Activated CD8-positive, alpha-beta memory T cell treated with anti-CD3 and anti-CD28 coated beads for 4 hours (primary cell): ENCODE measurements at places on chromosomes 2 and 18.

GRCh38 chr18:65349635-65350034, 401.2 kb upstream of the CDH7 start:
- no peak for DNase-seq

- no peak for DNase-seq
These were observed 232.1 kb downstream of the RBM43 start for GRCh38 chr2:151029406-151030157.

DNA sequence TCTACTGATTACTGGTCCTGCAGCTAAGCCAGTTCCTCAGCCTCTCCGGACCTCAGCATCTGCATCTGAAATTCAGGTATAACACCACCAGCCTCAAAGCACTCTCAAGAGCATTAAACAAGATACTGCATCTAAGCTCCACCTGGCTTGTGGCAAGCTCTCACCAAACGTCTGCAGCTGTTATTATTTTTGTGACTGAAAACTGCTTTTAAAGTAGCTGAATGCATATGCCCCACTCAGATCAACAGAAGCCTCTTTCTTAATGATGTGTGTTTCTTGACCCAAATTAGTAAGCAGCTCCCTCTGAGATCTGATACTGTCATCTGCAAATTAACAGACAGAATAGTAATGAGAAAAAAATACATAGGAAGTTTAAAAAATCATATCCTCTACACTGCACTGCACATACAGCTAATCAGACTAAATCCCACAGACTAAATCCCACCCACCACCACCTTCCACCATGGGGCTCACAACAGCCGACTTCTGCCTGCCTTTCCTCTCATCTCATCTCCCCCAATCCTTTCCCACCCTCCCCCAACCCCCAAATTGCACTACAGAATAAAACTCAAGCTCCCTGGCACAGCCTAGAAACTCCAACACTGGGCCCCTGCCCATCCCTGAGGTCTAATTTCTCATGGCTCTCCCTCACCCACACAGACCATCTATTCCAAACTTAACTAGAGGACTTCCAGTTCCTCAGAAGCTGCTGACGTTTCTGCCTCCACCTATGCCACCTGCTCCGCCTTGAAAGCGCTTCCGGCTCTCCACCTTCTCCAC, 52.9 kb downstream of the TMEM163 start:
- DNase-seq = no peak

DNA sequence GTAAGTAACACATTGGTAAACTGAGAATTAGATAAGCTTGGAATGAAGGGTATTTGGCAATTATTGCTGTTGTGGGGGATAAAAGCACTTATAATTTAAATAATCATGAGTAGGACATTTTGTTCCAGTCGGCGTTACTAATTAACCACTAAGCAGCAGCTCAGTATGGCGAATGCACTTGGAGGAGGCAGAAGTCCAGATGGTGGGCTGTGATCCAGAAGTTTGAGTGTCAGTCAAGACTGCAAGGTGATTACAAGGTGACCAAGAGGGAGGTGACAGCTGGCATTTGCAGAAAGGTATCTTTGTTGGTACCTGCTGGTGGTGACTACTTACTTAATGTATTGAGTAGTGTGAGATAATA, 643.6 kb upstream of the FAM98A start:
- DNase-seq = no peak

DNA sequence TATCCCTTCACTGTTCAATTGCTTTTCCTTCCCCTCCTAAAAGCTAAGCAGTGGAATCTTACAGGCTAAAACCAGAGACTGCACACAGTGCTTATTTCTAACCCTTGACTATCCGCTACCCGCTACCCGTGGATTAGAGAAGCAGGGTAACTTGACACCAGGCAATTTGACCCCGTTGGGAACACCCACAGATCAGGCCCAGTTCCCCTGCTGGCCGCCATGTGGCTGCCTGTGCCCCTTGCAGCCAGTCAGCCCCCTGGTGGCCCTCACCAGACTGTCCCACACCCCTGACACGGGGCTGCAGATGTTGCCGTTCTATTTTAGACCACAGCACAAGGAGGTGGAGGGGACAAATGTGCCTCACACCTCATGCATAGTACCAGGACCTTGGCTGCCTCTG, 74.8 kb downstream of the TXNL1 start:
- no peak for DNase-seq

DNA sequence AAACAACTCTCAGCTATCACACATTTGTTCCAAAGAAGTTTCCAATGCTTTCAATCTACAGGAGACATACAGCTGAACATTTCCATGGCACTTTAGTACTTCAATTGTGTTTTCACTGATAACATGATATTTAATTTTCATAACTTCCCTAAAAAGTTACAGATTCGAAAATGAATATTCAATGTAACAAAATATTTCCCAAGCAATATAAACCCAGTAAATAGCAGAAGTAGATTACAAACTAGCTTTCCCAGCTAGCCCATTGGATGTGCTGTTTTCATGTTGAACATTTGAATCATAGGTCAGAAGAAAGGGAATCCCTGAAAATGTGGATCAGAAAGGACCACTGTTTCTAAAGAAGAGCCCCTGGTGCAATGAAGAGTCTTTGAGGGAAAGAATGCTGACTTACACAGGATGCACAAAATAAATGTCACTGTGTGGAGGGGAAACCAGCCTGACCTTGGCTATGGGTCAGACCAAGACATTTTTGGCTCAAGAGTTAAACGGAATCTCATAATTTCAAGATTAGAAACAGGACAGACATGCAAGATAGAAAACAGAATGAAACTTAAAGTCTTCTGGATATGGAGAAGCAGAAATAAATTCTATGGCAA, 22.5 kb downstream of the CYTIP start:
- no peak for DNase-seq

DNA sequence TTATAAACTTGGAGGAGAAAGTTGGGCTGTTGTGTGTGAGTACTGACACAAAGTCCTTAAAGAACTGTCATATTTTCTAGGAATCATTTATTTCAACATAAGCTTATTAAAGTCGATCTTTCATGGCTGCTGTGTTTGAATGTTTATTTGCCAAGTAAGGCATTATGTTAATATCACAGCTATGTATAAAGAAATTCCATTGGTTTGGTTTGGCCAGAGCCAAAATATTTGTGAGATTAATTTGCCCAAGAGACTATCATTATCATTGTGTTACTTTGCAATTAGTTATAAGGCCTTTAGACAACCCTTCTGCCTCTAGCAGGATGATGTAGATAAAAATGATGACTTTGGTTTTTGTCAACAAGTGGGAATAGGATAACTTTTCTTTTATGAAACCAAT, 240.6 kb upstream of the NT5C1B start:
- DNase-seq = no peak

DNA sequence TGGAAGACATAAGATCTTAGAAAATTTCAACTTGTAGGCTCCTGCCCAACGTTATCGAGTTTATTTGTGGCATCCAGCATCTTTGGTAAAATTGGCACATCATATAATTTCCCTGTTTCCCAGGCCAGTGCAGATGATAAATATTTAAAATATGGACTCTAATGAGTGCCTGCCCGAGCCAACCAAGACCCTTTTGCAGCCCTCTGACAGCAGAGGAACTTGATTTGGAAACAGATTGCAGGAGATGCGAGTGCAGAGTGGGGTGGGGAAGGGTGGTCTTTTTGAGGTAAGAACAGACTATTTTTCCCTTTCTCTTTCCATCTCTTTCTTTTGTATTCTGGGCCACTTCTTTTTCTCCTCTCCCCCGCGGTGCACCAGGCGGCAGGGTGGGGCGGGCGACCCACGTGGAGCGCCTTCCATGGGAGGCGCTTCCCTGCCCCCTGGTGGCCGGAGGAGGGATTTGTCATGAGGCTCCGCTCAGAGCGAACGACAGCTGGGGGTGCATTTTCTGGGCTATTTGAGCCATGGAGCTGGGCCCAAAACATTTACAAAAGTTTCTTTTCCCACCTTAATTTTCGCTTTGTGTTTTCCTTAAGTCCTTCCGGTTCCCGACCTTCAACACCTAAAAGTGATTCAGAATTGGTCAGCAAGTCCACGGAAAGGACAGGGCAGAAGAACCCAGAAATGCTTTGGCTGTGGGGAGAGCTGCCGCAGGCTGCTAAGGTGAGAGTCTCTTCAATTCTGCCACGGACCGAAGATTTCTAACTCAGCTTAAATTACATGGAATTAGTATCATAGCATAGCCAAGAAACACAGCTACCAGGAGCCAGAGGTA, 32.7 kb downstream of the LPIN1 start:
- DNase-seq = peak; percentile 71

DNA sequence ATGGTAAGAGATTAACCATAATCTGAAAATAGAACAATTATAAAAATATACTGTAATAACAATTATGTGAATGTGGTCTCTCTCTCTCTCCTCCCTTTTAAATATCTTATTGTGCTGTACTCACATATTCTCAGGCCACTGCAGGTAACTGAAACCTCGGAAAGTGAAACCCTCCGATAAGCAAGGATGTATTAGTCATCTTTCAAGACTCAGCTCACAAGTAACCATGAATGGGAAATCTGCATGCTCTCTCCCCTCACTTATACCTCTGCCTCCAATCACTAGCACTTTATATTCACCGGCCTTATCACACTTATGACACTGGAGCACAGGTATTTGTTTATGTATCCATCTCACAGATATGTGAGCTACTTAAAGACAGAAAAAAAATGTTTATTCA, 139.7 kb downstream of the LRP2 start:
- no peak for DNase-seq
